Left cardiac atrium (tissue), 4 donors: ENCODE measurements at places on chromosomes 7 and 10. TPM values are rescaled to one million over a fixed set of nuclear protein-coding genes. Genes with fewer than 3 reads are reported as not detected.

DNA sequence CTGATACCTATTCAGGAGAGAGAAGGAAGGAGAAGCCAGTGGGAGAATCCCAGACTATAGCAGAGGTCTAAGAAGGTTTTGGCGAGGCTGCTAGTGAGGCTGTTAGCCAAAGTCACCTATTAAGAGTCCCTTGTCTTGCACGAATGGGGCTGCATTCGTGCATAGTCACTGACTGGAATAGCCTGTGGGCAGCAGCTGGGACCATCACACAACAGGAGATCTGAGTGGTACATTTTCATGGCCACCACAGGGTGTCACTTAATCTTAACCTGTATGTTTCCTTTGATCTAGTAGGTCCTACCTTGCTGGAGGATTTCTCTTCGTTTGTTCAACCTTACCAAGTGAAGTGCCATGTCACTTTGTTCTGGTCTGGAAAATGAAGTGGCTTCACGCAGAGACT, 319.9 kb downstream of the BMPER start:
- DNase-seq: no peak

DNA sequence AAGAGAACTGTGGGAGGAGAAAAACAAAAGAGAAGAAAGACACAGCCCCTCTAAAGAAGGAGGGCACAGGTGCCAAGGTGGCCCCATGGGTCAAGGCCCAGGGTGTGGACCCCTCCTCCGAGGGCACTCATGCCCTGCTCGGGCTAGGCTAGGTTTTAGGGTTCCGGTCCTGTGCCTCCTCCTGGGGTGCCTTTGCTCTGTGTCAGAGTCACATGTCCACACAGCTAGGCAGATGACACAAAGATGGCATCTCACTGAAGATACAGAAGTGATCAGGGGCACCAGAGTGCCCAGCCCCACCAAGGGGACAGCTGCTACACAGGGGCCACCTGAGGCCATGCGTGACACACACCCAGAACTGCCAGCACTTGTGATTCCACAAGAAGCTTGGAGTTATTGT, 116.4 kb upstream of the PPIF start:
- no peak for DNase-seq

DNA sequence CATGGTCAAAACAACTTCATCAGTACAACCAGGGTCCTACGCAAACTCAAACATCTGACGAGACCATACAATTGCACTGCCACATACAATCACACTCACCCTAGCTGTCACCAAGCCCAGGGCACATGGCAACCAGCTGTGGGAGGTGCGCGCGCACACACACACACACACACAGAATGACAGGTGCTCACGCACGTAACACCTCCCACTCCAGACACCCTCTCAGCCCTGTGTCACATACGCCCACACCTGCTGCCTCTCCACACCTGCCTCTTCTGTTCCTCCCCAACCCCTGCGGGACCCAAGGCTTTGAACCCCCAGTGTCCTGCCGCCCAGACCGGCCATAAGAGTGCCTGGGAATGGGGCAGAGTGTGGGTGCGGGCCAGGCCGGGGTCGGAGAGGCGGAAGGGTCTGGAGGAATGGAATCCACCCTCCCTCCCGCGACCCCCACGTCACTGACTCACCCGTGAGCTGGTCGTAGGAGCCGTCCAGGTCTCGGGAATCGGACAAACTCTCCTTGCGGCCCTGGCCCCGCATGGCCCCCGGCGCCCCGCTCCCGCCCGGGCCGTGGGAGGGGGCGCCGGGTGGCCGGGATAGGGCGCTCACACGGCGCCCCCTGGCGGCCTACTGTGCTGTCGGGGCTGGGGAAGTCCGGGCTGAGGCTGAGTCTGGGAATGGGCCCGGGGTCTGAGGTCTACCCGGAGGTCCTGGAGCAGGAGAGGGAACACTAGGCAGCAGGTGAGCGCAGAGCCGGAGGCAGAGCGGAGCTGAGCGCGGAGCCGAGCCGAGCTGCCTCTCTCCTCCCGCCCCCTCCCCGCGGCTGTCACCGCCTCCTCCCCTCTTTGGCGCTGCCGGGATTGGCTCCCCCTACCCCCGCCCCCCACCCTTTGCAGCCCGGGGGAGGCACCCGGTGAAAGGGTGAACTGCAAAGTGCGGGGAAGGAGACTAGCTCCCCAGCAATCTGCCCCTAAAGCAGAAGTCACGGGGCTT, at the start of gene KCNIP2:
Gene KCNIP2, minus strand, starts transcription at position 769 of the 990 bp plus-strand sequence. Its CDS starts 232 bp downstream, at position 537.
- peak; percentile 63 for DNase-seq

DNA sequence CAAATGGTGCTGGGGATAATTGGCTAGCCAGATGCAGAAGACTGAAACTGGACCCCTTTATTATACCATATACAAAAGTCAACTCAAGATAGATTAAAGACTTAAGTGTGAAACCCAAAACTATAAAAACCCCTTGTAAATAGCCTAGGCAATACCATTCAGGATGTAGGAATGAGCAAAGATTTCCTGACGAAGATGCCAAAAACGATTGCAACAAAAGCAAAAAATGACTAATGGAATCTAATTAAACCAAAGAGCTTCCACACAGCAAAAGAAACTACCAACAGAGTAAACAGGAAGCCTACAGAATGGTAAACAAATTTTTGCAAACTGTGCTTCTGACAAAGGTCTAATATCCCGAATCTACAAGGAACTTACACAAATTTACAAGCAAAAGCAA, 30.9 kb upstream of the PLXDC2 start:
- no peak for DNase-seq

DNA sequence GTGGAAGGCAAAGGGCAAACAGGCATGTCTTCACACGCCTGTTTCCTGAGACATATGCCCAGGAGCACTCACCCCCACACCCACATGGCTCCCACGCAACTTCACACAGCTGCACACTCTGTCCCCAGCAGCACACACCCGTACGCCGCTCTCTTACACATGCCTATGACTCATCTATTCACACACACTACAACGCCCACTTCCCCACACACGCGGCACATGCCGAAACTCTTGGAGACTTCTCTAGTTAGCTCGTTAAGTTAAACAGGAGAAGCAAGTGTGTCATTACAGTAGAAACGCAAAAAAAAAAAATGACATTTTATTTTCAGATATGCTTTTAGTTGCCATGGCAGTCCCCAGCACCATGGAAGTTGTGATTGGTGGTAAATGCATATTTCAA, 6.7 kb downstream of the CALN1 start:
- DNase-seq: no peak

The PRKAR2B gene
- total RNA-seq: 78.2 TPM

The XRCC2 gene
- total RNA-seq: 1.4 TPM

The PNLIPRP2 gene
- not detected for total RNA-seq

GRCh38 chr7:29812185-29812876, 6.0 kb downstream of the WIPF3 start:
- DNase-seq: no peak
